ENCODE measurements at places on chromosomes 6 and 20.

DNA sequence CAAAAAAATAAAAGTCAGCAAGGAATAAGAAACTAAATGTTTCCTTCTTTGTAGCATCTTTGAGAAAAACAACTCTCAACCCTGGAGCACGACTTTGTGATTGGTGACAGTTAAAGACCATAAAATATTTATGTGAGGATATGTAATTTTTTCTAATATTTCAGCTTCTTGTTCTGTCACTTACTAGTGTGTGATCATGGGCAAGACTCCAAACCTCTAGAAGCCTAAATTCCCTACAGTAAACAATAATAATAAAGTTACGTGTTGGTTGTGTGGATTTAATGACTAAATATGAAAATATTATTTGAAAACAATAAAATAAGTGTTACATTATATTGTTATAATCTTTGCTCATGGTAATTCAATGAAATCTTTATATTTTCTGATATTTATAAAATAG is 735.6 kb upstream of the MARCKS start:
- no peak for DNase-seq

DNA sequence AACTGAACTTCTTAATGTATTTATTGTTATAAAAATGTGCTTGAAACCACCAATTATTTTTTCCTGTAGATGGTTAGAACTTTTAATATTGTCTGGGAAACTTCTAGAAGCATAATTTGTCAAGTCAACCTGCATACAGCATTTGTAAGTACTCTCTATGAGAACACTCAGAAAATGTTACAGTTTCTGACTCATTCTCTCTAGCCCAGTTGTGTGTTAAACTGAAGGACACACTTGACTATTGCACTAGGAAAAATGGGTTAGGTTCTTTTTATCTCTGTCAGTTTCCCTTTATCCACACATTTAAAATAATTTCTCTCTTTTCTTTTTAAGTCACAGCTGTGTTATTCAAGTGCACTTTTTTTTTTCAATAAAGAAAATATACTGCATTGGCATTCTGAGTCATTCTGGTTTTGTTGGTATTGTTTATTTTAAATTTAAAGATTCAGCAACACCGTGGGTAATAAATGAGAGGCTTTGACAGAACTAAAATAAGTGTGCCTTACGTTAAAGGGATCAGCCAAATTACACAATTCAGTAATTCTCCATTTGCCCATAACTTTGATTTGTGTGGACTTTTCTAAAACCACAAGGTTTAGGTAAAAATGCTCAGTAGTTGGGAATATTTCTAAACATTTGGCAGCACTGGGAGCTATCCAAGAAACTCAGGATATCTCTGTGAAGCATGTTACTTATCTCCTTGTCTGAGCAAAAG is 50.7 kb downstream of the OPN5 start:
- DNase-seq, result no peak

DNA sequence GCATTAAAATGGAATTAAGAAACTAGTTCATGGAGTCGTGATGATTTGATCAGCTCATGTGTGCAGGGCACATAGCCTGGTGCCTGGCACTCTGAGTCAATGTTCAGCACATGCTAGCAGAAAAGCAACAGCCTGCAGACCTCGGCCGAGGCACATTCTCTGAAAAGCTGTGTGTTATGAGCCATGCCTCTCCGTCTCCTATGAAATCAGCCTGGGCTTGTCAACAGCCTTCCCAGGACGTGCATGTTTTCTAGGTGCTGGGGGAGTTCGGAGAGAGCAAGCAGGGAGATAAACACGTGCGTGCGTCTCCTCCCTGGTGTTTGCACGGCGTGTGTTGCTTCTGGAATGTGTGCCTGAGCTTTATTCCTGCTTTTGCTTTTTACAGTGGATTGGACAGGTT is 207.8 kb upstream of the KCNG1 start:
- DNase-seq, result no peak

GRCh38 chr20:33522256-33522820 is 32.4 kb downstream of the CBFA2T2 start:
- no peak for DNase-seq

DNA sequence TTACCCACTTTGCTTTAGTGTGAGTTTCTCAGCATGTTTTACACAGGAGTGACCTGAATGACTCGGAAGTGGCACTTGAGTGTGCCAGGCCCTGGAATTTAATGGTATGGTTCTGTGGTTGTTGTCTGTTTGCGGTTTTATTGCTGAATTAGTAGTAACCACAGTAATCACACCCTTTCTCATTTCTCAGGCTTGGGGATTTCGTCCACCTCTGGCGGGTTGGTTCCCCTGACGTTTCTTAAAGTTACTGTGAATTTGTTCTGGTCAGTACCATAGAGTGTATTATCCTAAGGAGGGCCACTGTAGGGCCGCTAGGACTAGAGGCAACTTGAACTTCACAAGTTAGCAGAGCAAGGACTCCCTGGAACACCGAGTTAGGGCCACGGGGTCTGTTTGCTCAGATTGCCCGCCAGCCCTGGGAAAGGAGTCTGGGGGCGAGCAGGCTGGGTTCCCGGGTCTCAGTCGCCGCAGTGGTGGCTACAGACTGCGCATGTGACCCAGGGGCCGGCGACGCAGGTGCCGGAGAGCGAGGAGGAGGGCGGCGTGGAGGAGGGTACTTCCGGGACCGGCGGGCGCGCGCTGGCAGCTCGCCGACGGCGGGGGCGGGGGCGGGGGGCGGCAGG is 546 bp upstream of the KLHL32 start:
- DNase-seq, result peak; percentile 47

- DNase-seq, result no peak
Measured at GRCh38 chr20:59151820-59152219, 11.8 kb upstream of the ZNF831 start.

DNA sequence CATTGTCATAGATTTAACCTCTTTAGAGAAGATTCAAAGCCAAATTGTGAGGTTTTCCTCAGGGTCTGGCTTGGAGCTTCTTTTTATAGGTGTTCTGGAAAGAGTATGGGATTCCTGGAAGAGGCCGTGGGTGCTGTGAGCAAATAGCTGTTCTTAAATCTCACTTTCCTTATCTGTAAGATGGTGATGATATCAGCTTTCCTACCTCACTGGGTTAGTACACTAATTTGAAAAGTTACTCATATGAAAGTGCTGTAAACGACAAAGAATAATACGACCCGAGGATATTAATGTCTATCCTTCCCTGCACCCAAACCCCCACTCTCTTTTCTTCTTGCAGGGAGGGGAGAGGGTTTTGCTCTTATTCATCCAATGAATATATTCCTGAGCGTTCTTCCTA is 116.9 kb upstream of the ENPP5 start:
- no peak for DNase-seq

DNA sequence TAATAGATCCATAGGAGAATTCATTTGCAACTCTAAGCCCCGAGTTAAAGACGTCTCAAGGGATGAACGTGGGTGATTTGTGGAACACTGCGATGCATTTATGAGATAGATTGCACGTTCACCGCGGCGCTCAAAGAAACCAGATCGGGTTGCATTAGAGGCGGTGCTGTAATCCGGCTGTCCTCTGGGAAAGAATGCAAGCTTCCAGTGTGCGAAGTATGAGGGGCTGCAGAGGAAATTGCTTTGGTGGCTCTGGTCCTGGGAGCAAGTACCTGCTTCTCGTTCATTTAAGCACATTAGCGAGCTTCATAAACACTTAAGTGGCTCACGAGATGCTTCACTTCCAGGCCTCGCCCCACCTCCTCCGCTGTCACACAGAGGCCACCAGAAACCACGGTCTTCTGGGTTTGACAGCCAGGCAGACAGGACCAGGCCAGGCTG is 182.3 kb downstream of the CDH4 start:
- no peak for DNase-seq

DNA sequence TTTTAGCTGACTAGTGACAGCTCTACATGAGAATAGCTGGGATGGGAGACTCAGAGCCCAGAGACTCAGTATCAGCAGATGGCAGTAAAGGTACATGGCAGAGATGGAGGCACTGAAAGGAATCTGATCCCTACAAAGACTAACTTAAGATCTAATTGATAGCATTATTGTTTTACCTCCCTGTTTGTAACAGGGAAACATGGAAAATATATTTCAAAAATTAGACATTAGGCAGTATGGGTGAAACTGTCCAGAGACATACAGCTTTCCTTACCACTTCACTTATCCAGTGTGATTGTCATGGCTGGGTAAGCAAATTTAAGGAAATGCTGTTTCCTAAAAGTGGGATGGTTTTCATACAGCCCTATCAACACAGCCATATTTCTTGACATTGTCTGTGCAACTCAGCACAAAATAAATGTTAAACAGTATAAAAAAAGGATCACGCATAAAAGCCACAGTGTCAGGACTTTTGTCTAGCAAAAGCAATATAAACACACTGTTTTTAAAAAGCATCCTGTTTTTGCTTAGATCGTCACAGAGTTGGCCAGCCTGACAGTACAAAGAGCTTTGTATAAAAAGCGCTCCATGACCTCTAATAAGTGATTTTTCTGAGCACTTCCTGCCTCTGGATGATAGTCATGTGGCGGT is 376.9 kb downstream of the PHF3 start:
- DNase-seq, result no peak

DNA sequence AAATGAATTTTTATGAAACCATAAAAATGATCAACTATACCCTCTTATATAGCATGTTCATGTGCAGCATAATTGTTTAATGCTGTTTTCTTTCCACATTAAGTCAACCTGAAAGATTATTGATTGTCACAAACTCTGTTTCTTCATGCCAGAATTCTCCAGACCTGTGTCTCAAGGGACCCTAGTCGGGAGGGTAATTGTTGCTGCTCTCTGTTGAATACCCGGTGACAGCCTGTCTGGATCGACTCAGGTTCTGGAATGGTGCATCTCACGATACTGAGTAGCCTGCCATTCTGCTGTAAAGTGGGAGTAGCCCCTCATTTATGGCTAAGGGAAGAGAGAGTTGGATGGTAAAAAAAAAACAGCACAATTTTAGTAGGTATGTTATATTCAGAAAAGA is 449.9 kb upstream of the SOX4 start:
- DNase-seq, result no peak

GRCh38 chr6:15752820-15753219 is 90.0 kb upstream of the DTNBP1 start:
- no peak for DNase-seq

GRCh38 chr6:20708367-20709124 is 174.3 kb downstream of the CDKAL1 start:
- DNase-seq, result no peak

DNA sequence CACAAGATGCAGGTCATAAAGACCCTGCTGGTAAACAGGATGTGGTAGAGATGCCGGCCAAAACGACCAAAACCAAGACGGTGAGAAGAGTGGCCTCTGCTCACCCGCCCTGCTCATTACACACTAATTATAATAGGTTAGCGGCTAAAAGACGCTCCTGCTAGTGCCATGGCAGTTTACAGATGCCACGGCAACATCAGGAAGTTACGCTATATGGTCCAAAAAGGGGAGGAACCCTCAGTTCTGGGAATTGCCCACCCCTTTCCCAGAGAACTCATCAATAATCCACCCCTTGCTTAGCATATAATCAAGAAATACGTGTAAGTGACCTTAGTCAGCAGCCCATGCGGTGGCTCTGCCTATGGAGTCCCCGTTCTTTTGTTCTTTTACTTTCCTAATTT is 17.6 kb downstream of the BHLHE23 start:
- no peak for DNase-seq

DNA sequence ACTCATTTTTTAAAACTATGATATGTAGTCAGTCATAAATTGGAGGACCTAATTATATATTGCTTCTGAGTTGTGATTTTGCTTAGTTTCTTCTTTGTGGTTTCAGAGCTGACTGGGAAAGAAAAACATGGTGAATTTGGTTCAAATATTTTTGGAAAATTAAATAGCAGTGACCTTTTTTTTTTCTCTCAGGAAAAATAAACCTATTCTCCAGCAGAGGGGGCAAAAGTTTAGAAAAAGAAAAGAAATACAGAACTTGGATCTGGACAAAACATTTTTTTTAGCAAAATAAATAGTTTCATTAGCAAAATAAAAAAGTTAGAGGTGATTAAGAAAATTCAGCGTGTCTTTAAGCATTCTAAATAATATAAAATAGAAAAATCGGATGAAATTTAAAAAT is 10.2 kb downstream of the COL10A1 start:
- no peak for DNase-seq

GRCh38 chr20:56983813-56984212 is 282.6 kb downstream of the BMP7 start:
- DNase-seq, result no peak

GRCh38 chr6:26319405-26320128 is 45.4 kb upstream of the BTN3A2 start:
- no peak for DNase-seq

All from MV-4-11 (cell line).